SK-MEL-5 (cell line): ENCODE measurements at places on chromosomes 11 and 22. TPM values are rescaled to one million over a fixed set of nuclear protein-coding genes. Genes with fewer than 3 reads are reported as not detected.
A peak's percentile ranks its signal among the peaks of the same experiment; 100 is the strongest.

GRCh38 chr22:25359601-25360261, 140.3 kb downstream of the CRYBB2 start:
- DNase-seq = no peak

DNA sequence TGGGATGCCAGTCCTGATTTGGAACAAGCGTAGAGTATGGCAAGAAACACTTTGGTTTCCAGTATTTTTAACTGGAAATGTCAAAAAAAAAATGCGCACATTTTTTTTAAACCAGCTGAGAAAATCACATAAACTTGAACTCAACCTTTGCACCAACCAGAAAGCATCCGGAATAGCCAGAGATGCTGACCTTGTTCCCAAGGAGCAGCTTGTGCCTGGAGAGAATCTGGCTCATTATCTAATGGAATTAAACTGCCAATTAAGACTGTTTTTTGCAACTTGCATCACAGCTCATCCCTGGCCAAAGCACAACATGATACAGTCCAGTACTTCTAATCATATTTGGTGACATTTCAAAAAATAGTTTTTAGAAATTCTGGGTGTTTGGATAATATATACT, 8.4 kb upstream of the ETS1 start:
- DNase-seq = no peak

DNA sequence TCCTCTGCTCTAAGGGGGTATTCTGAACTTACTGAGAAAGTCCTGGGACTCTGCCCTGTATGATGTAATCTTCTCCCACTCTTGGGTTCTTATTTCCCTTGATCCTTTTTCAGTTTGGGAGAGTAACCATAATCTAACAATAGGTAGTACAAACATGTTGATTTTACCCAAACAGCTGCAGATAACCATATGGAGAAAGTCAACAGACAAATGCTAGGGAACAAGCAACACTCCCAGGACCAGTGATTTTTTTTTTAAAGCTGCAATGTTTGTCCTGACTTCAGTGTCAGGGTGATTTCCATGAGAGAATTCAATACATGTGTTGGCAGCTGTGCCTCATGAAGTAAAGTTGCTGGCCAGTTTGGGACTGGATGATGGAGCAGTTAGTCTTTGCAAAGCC, 156.5 kb downstream of the FCHSD2 start:
- DNase-seq = no peak

GRCh38 chr11:5197536-5197935, 2.9 kb downstream of the OR51V1 start:
- DNase-seq = no peak

DNA sequence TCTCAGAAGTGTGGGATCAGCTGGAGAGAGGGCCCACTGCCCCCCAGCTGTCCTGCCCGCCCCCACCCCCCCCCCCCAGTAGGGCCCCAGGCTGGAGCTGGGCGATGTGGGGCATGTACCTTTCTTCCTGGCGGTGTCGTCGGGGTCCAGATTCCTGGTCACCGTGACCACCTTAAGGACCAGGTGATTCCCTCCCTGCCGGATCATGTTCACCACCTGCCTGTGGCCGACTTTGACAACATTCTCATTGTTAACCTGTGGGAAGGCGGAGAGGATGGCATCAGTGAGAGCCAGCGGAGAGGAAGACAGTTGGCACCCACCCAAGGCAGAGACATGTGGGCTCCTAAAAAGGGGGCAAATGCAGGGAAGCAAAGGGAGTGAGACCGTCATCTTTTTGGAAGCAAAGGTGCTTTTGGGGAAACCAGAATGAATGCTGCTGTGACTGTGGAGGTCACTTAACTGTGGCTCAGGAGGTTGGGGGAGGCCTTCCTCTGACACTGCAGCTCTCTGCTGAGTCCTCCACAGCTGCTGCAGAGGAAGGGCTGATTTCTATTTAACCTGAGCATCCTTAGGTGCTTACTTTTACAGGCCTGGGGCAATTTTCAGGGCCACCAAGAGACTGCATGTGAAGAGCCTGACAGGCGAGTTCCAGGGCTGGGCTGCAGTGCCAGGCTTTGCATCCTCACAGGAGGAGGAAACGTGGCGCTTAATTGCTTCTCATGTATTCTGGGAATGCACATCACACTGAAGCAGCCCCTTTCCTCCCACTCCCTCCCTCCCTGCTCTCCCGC, 104.5 kb downstream of the CTTN start:
- DNase-seq = no peak

- no peak for DNase-seq
These were observed 245.0 kb upstream of the POU2AF2 start for GRCh38 chr11:111000400-111001080.

DNA sequence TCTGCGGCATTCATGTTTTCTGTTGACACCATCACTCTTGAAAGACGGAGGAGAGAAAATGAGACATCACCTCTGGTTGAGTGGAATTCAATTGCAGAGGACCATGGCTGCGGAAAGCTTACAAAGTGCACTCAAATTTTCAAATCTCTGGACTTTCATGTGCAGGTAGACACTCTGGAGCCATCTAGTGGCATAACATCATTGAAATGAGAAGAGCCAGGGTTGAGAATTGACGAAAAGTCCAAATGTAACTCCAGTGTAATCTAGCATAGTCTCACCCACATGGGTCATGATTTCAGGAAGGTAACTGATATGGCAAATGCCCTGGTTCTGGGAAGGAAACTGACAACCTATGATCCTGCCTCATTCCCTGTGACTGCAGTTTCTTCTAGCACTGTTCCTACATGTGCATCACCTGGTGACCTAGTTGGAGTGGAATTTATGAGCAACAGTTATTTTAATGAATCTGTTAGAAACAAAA, 687.8 kb downstream of the KCNA4 start:
- peak; percentile 80 for DNase-seq

DNA sequence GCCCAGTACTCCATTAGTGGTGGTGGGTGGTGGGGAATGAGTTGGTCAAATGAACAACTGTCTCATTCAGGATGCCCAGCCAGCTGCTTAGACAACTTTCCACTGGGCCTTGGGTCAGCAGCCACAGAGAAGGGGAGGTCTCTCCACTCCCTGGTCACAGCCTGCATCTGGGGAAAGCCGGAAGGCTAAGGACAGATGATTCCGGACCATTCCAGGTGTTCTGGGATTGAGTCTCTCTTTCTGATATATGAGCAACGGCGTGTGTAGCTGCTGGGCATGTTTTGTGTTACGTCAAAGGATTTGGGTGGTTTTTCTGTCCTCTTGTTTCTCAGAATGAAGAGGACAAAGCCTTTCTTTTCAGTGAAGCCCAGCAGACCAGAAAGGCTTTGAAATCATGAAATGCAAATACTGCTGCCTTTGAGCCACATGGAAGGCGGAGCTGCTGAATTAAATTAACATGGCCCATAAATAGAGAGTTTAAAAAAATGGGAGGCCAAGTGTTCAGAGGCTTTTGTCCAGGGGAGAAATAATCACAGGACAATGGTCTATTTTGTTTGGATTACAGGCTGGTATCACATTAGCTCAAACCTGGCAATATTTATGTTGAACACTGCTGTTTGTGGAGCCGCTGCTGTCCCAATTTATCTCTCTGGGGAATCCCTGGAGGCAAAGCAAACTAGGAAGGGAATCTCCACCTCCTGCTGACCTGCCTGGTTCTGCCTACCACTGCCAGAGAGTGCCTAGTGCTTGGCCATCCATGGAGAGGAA, 234.4 kb upstream of the E2F8 start:
- peak; percentile 91 for DNase-seq

- no peak for DNase-seq
These were observed 52.5 kb upstream of the NNMT start for GRCh38 chr11:114243461-114244372.

DNA sequence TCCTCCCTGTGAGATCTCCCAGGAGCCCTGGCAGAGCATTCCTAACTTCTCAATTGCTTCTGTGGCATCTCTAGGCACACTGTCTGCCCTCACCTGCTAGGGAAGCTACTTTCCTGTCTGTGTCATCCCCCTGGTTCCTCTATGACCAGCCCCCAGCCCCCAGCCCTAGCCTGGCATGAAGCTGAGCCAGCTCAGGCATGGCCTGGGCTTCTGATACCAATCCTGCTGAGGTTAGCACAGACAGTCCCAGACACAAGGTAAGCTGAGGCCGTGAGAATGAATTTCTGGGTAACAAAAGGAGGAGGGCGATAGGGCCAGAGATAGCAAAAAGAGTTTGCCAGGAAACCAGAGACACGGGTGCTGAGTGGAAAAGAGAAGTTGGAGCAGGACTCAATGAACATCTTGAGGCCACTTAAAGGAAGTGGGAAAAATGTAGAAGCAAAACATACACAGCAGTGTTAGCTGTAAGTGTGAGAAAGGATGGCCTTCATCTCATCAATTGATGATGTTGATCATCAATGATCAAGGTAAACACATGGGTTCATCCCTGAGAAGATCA, 87.6 kb upstream of the PICALM start:
- no peak for DNase-seq

GRCh38 chr11:79119491-79120284, 321.1 kb downstream of the TENM4 start:
- DNase-seq = peak; percentile 98

GRCh38 chr11:1504581-1505290, 18.2 kb upstream of the MOB2 start:
- DNase-seq = no peak

GRCh38 chr11:99519095-99519494, 498.3 kb downstream of the CNTN5 start:
- DNase-seq = no peak

- no peak for DNase-seq
These were observed 3.5 kb downstream of the SLC16A8 start for GRCh38 chr22:38080474-38080849.

GRCh38 chr11:6077723-6078122, 29.8 kb upstream of the OR56B4 start:
- DNase-seq = no peak

DNA sequence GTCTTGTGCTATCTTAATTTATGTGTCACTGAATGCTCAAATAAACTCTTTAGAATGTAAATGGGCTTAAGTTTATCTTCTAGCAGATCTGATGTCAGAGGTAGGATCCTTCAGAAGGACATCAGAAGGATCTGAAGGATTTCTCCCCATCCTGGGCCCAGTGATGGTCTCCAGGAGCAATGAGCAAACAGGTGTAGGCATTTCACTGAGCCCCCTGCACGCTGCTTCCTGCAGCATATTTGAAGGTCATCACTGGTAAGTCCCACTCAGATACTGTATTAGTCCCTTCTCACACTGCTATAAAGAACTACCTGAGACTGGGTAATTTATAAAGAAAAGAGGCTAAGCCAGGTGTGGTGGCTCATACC, 4.5 kb downstream of the GSTP1 start:
- DNase-seq = no peak

DNA sequence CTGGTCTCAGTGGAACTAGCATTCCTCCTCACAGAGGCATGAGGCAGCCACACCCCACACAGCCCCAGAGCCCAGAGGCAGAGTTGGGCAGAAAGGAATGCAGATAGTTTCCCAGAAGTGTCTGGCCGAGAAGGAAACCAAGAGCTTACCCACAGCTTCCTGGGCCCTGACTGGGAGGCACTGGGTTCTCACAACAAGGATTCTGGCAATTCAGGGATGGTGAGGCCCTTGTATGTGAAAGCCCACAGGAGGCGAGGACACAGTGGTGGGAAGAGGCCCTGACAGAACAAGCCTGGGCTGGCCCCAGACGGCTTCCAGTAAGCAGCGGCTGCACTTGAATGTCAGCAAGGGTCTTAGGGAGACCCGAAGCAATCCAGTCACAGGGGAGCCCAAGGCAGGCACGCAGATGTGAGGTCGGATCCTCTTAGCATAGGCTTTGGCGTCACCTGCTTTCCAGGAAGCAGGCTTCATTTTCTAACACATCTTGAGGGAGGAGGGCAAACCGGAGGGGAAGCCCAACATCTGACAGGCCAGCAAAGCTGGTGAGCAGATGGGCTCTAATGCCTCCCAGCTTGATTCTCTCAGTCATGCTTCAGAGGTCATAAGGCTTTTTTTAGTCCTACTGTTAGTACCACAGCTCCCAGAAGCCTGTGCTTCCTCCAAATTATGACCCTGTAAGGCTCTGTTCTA, 78.3 kb upstream of the AKIP1 start:
- peak; percentile 48 for DNase-seq

DNA sequence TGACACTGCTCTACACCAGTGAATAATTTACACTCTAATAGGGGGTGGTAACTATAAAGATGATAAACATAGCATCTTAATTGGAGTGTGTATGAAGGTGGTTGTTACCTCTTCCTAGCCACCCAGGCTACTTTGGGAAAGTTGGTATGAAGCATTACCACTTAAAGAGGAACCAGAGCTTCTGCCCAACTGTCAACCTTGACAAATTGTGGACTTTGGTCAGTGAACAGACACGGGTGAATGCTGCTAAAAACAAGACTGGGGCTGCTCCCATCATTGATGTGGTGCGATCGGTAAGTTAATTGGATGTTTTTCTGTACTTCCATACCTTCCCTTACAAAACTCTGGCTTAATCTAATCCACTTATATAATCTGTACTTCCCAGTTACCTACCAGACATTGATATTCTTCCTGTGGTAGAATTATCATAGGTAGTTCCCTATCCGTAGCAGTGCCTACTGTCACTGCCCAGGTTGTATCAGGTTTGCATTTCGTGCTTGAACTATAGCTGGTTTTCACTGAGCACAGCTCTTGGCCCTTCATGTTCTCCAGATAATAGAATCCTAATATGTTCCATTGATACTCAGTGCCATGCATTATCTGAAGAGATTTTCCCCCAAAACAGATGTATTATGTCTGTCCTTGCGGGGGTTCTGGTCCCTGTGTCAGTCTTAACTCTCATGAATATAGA, 2.2 kb downstream of the RPL27A start:
- DNase-seq = no peak

DNA sequence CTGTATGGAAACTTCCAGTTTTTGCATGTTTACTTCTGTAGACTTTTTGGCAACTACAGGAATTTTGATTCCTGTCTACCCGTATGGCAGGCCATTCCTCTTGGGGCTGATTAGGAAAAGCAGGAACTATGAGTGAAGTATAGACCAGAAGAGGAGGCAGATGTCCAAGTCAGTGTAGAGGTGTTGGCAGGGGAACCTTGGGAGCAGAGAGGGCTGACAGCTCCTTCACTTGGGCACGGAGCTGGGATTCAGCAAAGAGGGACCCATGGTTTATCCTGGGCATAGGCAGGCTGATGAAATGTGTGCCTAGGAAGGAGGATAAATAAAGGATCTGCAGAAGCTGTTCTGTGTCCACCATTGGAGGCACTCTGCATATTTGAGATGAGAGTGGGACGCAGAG, 33.1 kb downstream of the TREH start:
- DNase-seq = no peak

GRCh38 chr11:126163074-126163700, 48.3 kb downstream of the RPUSD4 start:
- DNase-seq = peak; percentile 27

SHISAL1 gene
- 0.58 and 0.67 TPM in 2 replicates for total RNA-seq

CHADL gene
- total RNA-seq = 0.13 and 0.56 TPM in 2 replicates

ZNRF3 gene
- total RNA-seq = 4.3 and 4.6 TPM in 2 replicates

TRPM5 gene
- total RNA-seq = not detected in 2 replicates

PIK3IP1 gene
- 2.3 and 2.7 TPM in 2 replicates for total RNA-seq

ASCL2 gene
- total RNA-seq = not detected in 2 replicates

NCAPD3 gene
- 13.4 and 15.3 TPM in 2 replicates for total RNA-seq

DPAGT1 gene
- total RNA-seq = 22.3 and 26.1 TPM in 2 replicates

TRPC6 gene
- total RNA-seq = not detected in 2 replicates
